ENCODE measurements at places on chromosomes 4 and X.

- no peak for DNase-seq
Observed at GRCh38 chr4:35125995-35126712, 1118.2 kb downstream of the ARAP2 start.

- DNase-seq: no peak
Observed at GRCh38 chr4:148292686-148293085, 149.5 kb downstream of the NR3C2 start.

GRCh38 chrX:150805736-150806135 lies 92.7 kb downstream of the CD99L2 start:
- DNase-seq: no peak

GRCh38 chr4:113996599-113997177 lies 17.2 kb upstream of the ARSJ start:
- no peak for DNase-seq

- DNase-seq: peak; percentile 4
Observed at GRCh38 chr4:151921811-151922210, 161.0 kb upstream of the GATB start.

DNA sequence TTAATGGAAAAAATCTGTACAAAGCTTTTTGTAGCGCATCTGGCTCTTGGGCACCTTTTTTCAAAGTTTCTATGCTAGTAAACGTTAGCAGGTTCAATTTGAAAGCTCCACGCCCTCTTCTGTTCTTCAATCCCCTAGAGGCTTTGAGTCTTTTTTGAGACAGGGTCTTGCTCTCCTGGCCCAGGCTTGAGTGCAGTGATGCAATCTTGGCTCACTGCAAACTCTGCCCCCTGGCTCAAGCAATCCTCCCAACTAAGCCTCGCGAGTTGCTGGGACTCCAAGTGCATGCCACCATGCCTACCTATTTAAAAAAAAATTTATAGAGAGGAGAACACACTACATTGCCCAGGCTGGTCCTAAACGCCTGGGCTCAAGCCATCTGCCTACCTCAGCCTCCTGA lies 9.2 kb downstream of the RXFP1 start:
- no peak for DNase-seq
